Left renal cortex interstitium (tissue), 4 donors: ENCODE measurements at places on chromosomes 6 and 20. TPM values are rescaled to one million over a fixed set of nuclear protein-coding genes. Genes with fewer than 3 reads are reported as not detected.

Gene DNAH8
- polyA plus RNA-seq, result 0.41 TPM

GRCh38 chr6:54515013-54515412 lies 206.8 kb downstream of the TINAG start:
- DNase-seq, result no peak

Gene MCCD1
- polyA plus RNA-seq, result 24.2 TPM

Gene THEMIS
- not detected for polyA plus RNA-seq

GRCh38 chr20:58245181-58245891 lies 16.9 kb upstream of the ANKRD60 start:
- no peak for DNase-seq

- DNase-seq, result no peak
Measured at GRCh38 chr6:2993755-2994317, 5.9 kb upstream of the NQO2 start.

Gene SIM1
- polyA plus RNA-seq, result 20.4 TPM

Gene EYA2
- polyA plus RNA-seq, result 1.8 TPM

Gene STX11
- polyA plus RNA-seq, result 1.2 TPM

GRCh38 chr20:3109350-3110302 lies 25.1 kb upstream of the AVP start:
- no peak for DNase-seq

Gene DLL1
- 14.7 TPM for polyA plus RNA-seq

DNA sequence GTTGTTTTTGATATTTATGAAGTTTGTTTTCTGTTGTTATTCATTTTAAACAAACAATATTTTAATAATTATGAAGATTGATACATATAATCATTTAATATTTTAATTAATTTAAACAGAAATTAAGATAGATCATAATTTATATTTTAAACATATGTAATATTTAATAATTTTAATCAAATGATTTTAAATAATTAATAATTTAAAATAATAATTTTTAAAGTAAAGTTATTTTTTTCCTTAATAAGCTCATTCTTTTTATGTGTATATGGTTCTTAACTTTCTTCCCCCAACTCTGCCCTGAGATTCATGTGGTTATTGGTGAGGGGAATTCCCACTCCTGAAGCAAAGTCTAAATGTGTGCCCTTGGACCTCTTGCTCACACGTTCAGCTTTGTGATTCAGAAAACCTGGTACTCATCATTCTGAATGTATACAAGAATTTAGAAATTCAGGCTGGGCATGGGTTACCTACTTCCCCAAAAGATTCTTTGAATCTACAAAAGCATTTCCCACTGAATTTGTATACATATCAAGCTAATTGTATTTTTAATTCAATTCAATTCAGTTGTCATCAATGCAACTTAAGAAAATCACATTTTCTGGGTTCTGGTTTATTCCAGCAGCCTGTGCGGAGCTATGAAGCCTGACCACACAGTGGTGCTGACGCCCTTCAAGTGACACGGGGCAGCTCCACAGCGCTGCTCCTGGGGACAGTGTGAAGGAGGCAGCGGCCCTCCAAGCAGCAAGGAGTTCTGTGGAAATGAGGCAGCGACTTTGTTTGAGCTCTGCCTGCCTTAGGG lies 168.9 kb upstream of the UST start:
- DNase-seq, result no peak

DNA sequence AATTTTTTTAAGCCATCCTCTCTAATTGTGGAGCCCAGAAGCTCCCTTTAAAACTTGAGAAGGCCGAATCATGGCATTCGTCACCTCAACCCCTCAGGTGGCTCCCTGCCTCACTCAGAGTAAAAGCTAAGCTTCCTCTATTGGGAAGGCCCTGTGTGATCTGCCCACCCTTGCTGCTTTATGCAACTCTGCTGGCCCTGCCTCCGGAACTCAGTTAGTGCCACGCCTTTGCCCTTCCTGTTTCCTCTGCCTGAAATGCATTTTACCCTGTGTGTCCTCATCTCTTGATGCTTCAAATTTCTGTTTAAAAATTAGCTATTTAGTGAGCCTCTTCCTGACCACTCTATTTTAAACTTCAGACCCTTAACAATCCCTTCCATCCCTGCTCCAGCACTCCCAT lies 5.7 kb downstream of the PACRG start:
- DNase-seq, result no peak

Gene SLC35D3
- 0.10 TPM for polyA plus RNA-seq

DNA sequence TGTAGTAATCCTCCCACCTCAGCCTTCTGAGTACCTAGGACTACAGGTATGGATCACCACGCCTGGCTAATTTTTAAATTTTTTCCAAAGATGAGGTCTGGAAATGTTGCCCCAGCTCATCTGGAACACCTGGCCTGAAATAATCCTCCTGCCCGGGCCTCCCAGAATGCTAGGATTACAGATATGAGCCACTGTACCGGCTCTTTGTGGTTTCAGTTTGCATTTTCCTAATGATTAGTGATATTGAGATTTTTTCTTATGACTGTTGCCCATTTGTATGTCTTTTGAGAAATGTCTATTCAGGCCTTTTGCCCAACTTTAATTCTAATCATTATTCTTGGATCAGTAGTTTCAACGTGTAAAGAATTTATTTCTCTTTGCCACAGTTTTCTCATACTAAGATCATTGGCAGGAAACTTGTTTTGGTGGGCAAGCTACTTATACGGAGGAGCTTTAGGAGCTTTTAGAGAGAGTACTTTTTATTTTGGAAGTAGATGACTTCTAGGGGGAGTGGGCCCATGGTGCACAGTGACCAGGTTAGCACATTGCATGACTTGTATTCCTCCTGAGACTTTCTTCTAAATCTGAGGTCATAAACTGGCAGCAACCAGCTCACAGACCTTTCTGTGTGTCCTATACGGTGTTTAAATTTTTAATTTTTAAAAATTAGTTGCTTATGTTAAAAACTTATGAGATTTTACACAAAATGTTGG lies 62.3 kb downstream of the STK4 start:
- no peak for DNase-seq

DNA sequence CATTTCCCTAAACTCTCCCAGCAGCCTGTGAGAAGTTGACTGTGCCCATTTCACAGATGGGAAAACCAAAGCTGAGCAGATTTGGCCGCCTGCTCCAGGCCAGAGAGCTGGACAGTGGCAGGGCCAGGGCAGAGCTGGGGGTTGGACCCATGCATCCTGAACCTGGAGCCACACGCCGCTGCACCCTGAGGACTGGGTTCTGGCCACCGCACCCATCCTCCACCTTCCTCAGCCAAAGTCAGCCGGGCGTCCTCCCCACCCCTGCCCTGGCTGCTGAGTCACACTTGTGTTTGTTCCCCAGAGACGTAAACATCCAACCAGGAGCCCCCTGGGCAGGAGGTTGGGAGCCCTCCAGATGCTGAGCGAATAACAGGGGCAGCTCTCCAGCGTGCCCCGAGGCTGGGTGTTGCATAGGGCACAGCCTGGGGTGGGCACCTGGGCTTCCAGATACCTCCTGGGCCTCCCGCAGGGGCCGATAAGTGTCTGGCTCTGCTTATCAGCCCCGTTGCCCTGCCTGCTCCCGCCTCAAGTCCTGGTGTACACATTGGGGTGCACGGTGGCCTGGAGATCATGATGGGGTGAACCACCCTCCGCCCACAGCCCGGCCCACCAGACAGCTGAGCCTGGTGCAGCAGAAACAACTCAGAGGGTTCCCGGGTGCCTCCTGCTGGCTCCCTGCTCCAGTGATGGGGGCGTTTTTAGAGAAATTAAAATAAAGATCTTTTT lies 23.8 kb downstream of the RBM38 start:
- no peak for DNase-seq

DNA sequence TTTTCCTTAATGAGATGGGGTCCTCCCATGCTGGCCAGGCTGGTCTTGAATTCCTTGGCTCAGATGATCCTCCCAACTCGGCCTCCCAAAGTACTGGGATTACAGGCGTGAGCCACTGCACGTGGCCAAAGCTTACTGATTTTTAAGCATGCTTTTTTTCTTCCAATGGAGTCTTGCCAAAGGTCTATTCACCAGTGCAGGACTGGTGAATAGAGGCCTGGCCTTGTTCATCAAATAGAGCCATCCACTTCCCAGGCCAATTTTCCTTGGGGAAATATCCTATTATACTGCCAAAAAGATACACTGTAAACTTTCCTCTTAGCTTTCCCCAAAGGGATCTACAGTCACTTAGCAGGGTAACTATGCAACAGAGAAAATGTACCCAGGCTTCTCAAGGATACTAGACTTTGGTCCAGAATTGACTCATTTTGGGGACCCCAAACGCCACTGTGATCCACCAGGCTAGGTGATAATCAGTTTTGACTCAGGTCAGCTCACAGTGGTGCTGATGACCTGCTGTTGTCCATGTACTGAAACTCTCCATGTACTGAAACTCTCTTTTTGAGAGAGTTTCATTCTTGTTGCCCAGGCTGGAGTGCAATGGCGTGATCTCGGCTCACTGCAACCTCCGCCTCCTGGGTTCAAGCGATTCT lies 91.8 kb downstream of the REPS1 start:
- no peak for DNase-seq

Gene GLO1
- polyA plus RNA-seq, result 164 TPM

Gene GGTLC1
- not detected for polyA plus RNA-seq

GRCh38 chr6:22073516-22074198 lies 223.2 kb downstream of the PRL start:
- no peak for DNase-seq

Gene EEF1A2
- polyA plus RNA-seq, result 1.5 TPM

Gene RGL2
- 150 TPM for polyA plus RNA-seq

GRCh38 chr6:100057941-100058340 lies 63.9 kb upstream of the MCHR2 start:
- DNase-seq, result no peak

- DNase-seq, result no peak
Measured at GRCh38 chr6:42402184-42402583, 49.5 kb downstream of the TRERF1 start.

DNA sequence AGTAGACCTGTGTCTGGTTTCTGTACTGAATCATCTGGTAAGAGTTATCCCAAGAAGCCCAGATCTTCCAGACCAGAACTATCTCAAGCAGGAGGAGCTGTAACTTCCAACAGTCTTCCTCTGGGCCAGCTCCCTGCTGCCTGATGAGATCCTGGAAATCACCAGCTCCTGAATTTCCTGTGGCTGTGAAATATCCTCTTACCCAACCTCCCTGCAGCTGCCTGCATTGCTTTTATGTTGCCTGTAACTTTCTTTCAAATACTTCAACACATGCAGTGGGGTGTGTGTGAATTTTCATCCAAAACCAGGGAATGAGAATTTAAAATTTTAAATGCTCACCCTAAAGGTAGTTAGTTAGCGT lies 160.5 kb upstream of the LAMP5 start:
- DNase-seq, result no peak

GRCh38 chr6:22036275-22036674 lies 260.6 kb downstream of the PRL start:
- DNase-seq, result peak; percentile 78

Gene PAX1
- 0.21 TPM for polyA plus RNA-seq

Gene ABT1
- polyA plus RNA-seq, result 17.9 TPM

GRCh38 chr6:20417819-20418218 lies 16.1 kb downstream of the E2F3 start:
- DNase-seq, result no peak

DNA sequence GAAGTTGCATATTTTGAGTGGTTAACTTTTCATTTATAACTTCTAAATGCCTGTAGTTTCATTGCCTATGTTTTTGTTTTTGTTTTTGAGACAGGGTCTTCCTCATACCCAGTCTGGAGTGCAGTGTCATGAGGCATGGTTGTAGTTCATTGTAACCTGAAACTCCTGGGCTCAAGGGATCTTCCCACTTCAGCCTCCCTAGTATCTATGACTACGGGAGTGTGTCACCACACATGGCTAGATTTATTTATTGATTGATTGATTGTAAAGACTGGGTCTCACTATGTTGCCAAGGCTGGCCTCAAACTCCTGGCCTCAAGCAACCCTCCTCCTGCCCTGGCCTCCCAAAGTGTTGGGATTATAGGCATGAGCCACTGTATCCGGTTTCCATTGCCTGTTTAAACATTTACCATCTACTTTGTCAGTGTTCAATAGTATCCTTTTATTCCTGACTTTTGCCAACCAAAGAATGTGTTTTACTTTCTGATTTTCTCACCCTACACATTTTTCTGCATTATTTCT lies 144.6 kb downstream of the CDKAL1 start:
- no peak for DNase-seq

GRCh38 chr6:6591778-6592465 lies 3.4 kb downstream of the LY86 start:
- DNase-seq, result no peak

Gene CTCFL
- polyA plus RNA-seq, result 3.3 TPM

DNA sequence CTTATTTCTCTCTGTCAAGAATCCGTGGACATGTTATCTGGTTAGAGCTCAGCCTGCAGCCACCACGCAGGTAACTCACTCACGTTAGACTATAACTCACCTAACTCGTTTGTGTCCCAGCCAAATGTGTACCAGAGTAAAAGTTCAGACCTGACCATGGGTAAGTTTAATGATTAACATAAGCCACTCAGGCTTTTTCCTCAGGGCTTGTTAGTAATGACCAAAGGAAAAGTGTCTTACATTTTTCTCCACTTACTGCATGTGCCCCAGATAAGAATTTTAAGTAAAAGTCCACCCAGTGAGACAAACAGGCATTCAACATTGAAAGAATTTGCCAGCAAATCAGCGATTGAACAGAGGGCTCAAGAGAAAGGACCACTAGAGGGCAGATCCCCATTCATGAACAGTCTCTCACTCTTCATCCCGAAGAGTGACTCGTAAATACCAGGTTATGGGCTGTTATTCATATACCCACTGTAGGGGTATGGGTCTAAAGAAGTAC lies at the start of gene PKHD1:
Gene PKHD1 (minus strand): TSS at position 116 of the 502 bp plus-strand sequence. CDS start 2,680 bp downstream, outside the sequence.
- no peak for DNase-seq

- DNase-seq, result no peak
Measured at GRCh38 chr6:95959261-95959660, 56.5 kb upstream of the FUT9 start.
